ENCODE measurements at places on chromosomes 5 and 9.

DNA sequence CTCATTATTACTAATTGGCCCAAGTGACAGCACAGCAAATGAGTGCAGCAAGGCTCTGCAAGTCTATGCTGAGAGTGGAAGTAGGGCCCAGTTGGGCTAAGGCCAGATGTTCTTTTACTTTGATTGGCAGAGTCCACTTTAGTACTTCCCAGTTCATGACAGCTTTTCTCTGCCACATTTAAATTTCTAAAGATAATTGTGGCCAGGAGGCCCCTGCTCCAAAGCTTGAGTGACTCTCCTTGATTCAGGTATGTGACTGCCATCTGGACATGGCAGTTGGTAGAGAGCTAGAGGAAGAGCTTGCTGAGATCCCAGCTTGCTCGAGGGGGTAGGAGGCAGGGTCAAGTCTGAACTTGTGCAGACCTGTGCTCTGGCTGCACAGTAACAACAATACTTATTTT, 154.1 kb downstream of the CARTPT start:
- peak; percentile 32 for DNase-seq

- no peak for DNase-seq
Observed at GRCh38 chr9:90098408-90098807, 493.6 kb downstream of the GADD45G start.

GRCh38 chr5:67992923-67993322, 222.6 kb upstream of the PIK3R1 start:
- no peak for DNase-seq

- DNase-seq, result peak; percentile 26
Observed at GRCh38 chr5:16809395-16810207, 126.5 kb downstream of the MYO10 start.

GRCh38 chr5:142874540-142874939, 104.4 kb downstream of the ARHGAP26 start:
- DNase-seq, result no peak

DNA sequence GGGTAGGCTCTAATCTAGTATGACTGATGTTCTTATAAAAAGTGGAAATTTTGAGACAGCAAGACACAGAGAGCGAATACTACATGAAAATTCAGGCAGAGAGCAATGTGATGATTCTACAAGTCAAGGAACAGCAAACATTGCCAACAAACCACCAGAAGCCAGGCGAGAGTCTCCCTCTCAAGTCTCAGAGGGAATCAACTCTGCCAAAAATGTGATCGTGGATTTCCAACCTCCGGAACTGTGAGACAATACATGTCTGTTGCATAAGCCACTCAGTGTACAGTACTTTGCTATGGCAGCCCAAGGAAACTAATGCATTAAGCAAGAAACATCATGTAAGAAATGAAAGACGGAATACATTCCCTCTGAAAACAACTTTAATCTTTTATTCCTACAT, 52.1 kb upstream of the CCNG1 start:
- no peak for DNase-seq

DNA sequence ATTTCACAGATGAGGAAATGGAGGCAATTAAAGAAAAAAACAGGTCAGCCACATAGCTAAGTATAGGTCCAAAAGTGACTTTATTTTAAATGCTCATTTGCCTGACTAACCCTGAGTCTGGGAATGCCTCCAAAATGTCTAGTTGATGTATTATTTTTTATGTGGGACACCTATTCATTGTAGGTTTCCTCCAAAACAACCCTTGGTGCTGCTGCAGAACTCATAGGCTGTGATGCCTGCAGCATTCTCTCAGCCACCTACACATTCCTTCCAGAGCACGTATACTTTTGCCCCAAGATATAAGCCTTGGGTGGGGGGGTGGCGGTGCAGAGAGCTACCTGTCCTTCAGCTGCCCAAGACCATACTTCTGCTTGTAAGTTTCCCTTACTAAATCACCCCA, 77.4 kb downstream of the MSX2 start:
- no peak for DNase-seq

DNA sequence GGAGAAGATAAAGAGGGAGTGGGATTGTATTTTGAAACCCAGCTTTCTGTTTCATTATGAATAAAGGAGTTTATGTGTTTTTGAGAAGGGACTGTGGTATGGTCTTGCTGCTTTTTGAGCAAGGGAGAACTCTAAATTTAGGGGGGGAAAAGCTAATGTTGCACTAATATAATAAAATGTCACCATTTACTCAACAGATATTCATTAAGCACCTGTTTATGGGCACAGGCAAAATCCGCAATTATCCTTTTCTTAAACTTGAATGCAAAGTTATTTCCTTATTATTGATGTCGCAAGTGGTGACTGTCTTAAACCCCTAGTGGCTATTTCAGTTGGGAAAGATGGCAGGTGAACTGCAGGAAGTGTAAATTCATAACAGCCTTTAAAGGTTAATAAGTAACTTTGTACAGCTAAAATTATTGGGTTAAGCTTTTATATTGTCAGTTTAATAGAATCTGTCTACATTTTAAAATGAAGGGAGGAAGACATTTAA, 1.5 kb downstream of the CDC42SE2 start:
- peak; percentile 54 for DNase-seq

DNA sequence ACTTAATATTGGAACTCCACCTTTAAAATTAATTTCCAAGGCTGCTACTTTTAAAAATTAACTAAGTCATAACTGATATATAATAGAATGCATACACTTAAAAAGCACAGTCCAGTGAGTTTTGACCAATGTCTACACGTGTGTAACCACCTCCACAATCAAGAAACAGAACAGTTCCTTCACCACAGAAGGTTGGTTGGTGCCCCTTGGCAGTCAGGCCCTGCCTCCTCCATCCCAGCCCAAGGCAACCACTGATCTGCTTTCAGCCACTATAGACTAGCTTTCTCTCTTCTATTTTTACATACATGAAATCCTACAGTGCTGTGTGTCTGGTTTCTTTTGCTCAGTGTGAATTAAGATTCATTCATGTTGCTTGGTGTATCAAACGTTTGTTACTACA, 215.2 kb downstream of the CRB2 start:
- no peak for DNase-seq

Measured in T47D (cell line).